ENCODE measurements at places on chromosomes 13 and 19.

DNA sequence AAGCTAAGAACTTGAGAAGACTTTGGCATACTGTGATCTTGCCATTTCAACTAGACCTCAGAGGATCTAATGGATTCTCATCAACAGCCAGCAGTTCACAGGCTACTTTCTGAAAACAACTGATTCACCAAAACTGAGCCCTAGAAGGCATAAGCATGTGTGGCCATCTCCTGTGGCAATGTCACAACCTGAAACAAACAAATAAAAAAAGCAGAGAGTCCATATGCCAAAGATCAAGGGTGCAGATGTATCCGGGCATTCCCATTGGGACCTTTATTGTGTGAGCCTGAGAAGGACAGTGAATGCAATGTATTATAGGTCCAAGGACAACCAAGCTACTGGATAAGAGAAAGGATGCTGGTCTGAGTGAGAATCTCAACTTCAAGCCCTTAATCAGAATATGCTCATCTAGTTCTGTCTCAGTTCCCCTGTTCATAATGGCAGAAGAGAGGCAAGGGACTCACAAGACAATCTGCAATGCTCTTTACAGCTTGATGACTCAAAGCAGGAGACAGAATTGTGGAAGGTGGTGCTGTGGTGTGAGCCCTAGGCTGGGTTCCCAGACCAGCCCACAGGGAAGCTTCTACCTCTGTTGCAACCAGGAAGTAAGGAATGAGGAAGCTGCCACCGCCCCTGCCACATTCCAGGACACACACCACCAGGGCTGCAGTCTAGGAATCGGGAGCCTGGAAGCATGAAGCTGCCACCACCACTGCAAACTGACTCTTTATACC lies 133.7 kb downstream of the RAP2A start:
- DNase-seq = no peak

DNA sequence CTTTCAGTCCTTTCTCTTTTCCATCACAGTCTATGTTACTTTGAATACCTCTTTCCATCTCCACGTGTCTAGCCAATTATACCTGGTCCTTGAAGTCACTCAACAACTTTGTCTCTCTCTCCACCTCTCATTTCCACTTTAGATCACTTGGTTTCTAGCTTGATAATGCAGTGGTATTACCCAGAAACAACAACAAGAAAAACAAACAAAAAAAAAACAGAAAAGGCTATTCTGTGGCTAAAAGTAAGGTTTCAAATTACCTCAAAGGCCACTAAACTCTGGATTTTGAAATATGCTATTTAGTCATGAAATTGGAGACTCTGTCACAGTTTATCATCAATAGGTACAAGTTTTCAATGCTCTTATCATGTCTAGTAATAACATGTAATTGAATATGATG lies 184.8 kb downstream of the PCDH9 start:
- no peak for DNase-seq

- no peak for DNase-seq
These were observed 1.7 kb downstream of the UBE2M start for GRCh38 chr19:58556622-58557220.

DNA sequence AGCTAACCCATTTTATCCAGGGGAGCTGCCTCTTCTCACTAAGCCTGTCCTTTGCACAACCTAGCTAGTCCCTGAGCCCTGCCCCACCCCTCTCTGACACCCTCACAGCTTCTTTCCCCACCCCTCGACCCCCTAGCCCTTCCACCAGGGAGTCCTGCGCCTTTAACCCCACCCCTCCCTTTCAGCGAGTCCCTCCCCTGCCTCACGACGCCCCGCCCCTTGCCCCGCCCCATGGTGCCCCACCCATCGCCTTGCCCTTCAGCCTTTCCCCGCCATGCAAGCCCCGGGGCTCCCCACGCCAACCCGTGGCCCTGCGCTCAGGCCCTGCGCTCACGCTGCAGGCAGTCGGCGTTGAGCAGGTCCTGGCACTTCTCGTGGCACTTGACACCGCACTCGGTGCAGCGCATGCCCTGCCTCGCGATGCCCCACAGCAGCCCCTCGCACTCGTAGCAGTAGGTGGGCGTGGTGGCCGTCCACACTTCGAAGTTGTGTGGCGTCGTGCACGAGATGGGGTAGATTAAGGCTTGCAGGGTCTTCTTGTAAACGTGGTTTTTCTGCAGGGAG lies 40.0 kb downstream of the UNC13A start:
- DNase-seq = no peak

DNA sequence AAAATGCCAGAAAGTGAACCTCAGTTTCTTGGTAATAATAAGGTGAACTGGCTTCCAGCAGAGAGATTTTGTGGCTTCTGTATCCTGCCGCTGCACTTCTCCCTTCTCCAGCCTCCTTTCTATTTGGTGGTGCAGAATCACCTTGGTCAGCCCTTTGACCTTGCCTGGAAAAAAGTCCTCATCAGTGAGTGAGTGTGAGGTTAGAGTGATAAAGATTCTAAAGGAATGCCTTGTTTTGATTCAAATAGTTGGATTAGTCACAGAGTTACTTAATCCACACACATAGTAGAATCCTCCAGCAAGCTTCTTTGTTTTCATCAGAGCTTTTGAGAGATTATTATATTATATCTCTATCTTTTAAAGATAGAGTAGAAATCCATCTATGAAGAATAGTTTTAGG lies 140.9 kb downstream of the KCNRG start:
- DNase-seq = no peak

GRCh38 chr13:103104340-103104739 lies 38.1 kb upstream of the SLC10A2 start:
- DNase-seq = no peak

GRCh38 chr19:49863254-49863934 lies 4.0 kb downstream of the PNKP start:
- no peak for DNase-seq

DNA sequence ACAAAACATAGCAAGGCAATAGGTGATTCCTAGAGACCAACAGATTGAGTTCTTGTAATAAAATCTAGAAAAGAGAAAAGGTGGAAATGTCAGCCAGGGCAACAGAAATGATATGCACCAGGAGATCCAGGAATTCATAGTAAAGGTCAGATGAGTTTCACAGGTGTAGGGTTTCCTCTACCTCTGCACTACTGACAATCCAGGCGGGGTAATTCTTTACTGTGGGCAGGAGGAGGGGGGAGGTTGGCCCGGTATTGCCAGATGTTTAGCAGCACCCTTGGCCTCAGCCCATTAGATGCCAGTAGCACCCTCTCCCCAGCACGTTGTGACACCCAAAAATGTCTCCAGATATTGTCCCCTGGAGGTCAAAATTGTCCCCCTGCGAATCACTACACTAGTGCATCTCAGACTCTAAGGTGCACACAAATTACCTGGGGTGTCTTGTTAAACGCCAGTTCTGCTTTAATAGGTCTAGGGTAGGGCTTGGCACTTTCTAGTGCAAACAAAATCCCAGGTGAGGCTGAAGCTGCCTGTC lies 3.5 kb upstream of the UBAC2 start:
- DNase-seq = no peak
